ENCODE measurements at places on chromosomes 6 and 20.

GRCh38 chr6:165662749-165663376, at the start of gene PDE10A:
Gene PDE10A (minus strand): TSS chr6:165663241. CDS start chr6:165662811, 430 bp downstream.
- DNase-seq: no peak

DNA sequence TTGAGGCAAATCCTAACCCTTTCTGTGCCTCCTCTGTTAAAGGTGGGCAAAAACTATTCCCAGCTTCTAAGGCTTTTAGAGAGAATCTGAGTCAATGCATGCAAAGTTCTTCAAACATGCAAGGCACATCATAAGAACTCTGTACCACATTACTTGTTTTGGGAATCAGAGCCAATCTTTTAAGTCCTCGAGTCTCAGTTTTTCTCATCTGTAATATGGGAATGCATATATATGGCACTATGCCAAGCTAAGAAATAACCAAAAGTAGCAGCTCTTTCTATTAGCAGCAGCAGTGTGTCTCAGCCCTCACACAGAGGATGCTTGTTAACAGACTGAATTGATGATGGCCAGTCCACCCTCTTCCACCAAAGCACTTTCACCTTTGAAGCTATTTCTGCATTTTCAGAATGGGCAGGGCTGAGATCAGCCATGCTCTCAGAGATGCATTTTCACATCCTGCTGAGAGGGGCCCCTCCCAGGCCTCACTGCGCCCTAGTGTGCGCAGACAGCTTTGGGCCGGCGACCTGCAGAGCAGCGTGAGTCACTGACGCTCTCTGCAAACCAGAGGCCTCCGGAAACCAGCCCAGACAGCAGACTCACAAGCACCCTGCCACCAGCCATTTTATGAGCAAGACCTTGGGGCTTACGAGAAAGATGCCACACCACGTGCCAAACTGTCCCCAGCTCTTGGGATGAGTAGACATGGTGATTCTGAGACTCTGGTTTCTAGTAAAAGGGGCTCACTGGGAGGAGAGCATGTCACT, 138.0 kb downstream of the NFATC2 start:
- DNase-seq: peak; percentile 71

- DNase-seq: no peak
These were observed 253.7 kb upstream of the SUPT3H start for GRCh38 chr6:45631396-45631795.

DNA sequence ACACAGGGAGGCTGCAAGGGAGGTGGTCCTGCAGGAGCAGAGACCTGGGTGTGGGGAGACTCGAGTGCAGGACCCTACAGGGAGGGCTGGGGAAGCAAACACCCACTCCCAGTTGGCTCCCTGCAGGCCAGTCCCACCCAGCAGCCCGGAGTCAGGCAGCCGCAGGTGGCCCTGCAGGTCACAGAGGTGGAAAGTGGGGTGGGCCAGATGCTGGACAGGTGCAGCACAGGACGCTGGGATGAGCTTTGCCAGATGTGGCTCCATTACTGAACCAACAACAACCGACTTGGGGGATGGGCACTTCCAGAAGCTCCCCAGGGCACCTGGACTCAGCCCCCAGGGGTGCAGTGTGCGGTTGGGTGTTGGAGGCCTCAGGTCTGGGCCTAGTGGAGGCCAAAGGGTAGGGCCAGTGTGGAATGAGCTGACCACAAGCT, 26.6 kb upstream of the MYT1 start:
- DNase-seq: no peak

- DNase-seq: no peak
These were observed 16.5 kb upstream of the TGM3 start for GRCh38 chr20:2279253-2279779.

DNA sequence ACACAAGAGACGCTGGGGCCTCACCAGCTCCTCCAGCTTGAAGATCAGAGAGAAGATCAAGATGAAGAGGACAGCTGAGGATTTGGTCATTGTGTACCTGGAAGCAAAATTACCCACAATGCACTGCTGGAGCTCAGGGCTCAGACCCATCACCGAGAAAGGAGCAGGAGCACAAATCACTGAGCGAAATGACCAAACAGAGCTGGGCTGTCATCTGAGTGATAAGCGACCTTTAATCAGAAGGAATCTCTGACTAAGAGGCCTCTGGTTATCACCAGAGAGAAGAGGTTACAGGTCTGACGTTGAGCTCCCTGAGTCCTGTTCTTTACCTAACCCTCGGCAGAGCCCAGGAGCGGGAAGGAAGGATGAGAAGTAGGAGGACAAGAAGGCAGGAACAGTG, 47.5 kb upstream of the CDH22 start:
- DNase-seq: no peak

GRCh38 chr6:52641826-52642225, 29.1 kb upstream of the TMEM14A start:
- no peak for DNase-seq

- no peak for DNase-seq
These were observed 6.6 kb upstream of the ELOVL2 start for GRCh38 chr6:11050731-11051130.

GRCh38 chr6:9520417-9521151, 894.3 kb downstream of the TFAP2A start:
- no peak for DNase-seq

- DNase-seq: no peak
These were observed 31.4 kb upstream of the BACH2 start for GRCh38 chr6:90328004-90328403.

GRCh38 chr6:81088145-81088544, 664.3 kb downstream of the TENT5A start:
- no peak for DNase-seq

DNA sequence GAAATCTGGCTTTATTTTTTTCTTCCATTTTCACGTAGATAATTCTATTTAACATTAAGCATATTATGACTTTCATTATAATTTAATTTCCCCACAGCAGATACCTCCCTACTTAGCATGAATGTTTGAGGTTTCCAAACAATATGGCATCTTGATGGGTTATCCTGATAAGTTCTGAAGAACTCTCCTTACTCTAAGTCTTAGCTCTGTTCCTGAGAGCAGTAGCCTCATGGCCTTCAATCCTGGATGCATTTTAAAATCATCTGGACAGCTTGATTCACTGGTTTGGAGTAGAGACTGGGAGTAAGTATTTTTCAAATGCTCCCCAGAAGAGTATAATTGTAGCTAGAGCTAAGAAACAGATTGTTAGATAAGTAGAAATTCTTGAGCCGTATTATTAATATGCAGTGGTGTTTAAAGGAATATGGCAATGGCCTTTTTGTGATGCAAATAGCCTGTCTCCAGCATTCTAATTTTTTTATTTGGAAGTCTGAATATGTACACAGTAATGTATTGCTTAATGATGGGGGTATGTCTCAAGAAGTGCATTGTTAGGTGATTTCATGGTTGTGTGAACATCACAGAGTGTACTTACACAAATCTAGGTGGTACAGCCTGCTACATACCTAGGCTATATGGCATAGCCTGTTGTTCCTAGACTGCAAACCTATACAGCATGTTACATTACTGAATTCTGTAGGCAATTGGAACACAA, 110.5 kb upstream of the EEF1E1 start:
- DNase-seq: no peak

GRCh38 chr6:148529010-148529409, 186.4 kb downstream of the SASH1 start:
- no peak for DNase-seq

DNA sequence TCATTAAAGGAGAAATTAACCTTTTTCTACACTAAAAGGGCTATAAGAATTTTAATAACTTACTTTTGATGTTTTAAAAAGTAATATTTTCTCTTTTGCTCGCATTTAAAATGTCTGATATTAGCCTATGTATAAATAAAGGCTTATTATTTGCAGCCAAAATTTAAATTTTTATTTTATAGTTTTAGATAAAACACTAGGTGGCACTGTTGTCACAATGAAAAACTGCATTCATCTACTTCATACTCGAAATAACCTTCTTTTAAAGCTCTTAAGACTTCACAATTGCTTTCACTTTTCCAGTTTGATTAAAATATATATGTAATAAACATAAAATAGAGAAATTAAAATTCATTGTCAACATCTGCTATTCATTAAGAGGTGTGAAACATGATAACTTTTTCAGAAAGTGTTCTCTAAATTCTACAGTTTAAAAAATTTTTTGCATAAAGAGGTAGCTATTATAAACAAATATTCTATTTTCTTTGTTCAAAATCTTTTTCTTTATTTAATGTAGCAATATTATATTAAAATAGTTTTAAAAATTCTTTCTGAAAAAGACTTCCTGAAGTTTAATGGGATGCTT, 78.8 kb upstream of the DEFB112 start:
- DNase-seq: no peak
